Calu3 (cell line): ENCODE measurements at places on chromosomes 7 and 10. TPM values are rescaled to one million over a fixed set of nuclear protein-coding genes. Genes with fewer than 3 reads are reported as not detected.

PON2 gene
- 73.7 and 79.6 TPM in 2 replicates for total RNA-seq

ACSM6 gene
- total RNA-seq: not detected in 2 replicates

PSD gene
- total RNA-seq: 0.34 and 0.35 TPM in 2 replicates

GSTO2 gene
- 25.7 and 26.7 TPM in 2 replicates for total RNA-seq

DNA sequence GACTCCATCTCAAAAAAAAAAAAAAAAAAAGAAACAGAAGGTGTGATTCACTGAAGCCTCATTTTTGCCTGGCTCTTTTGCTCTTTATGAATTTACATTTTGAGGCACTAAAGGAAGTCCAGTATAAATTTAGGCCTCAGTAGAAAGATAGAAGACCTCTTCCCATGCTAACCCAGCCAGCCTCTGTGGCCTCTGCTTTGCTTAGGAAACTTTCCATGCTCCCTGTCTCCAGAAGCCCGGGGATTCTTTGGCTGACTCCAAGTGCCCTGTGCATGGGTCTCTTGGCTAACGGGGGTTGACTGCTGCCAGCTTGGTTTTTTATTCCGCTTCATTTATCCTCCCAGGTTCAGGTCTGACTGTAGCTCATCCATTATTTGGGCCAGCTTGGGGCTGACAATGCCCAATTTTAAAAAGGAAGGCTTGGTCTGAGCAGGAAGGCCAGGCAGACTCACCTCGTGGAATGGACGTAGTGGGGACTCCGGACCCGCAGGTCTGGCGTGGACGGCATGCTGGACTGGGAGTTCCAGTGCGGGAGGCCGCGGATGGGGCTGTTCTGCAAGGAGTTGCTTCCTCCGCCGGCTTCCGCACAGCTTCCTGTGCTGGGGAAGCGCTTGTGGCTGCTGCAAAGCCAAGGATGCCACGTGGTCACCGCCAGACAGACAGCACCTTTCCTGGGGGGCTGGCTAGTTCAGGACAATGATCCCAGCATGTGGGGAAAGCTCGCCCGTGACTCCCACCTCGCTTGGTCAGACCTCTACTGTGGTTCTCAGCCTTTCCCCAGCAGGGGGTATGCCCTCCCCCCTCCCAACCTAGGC, 72.3 kb downstream of the PRPF18 start:
- no peak for DNase-seq

GRCh38 chr10:11270135-11270857, 252.6 kb downstream of the CELF2 start:
- DNase-seq: peak; percentile 84

DNA sequence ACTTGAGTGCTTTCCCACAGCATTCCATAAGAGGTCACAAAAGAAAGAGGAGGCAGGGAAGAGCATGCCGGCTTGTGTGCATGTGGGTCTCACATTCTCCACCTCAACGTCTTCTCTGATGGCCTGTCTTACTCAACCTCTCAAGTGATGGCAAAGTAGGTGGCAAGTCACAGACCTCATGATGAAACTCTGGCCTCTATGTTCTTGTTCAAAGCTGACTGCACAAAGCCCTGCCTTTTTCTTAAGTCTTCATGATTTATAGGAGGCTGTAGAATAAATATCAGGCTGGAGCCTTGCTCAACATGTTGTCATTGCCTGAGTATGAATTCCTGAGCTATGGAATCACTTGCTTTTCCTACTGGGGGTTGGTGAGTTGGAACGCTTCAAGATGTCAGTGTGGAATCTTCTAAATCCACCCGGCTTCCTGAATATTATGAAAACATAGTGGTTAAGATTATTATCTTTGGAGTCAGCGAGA, 213.6 kb upstream of the INHBA start:
- DNase-seq: no peak

DNA sequence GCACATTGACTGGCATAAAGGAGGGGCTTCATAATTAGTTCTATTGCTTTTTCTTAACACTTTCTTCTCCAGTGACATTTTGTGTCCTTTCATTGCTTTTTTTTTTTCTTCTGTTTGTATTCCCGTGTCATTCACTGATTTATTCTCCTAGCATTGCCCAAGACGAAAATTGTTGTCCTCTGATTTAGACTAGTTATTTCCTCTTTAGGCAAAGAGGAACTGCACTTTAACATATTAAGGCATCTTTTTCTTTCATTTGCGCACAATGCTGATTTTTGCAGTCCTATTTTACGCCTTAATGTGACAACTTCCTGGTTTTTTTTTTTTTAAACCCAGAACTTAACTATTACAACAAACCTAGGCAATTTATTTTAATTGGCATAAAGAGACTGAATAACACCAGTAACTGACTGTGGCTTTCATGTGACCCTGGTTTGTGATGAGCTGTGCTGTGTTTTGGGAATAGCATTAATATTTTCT, 39.7 kb downstream of the ARID5B start:
- DNase-seq: no peak

DNA sequence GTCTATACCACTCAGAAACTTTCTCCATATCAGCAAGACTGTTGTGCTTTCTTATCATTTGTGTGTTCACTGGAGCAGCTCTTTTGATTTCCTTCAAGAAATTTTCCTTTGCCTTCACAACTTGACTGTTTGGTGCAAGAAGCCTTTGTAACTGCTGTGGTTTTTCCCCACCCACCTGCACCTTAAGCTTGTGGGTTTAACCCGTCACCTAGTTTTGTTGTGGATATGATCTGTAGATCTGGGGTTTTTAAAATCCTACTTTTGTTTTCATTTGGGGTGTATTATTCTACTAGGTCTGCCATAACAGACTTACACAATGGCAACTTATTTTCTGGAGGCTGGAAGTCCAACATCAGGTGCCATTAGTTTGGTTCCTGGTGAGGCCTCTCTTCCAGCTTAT, 30.5 kb upstream of the CHST3 start:
- DNase-seq: no peak

GRCh38 chr7:40760987-40761386, 626.2 kb downstream of the SUGCT start:
- DNase-seq: no peak

GRCh38 chr7:92135052-92135889, 994 bp upstream of the CYP51A1 start:
- no peak for DNase-seq

GRCh38 chr10:44383749-44384600, 922 bp downstream of the CXCL12 start:
- no peak for DNase-seq
